Stimulated activated CD8-positive, alpha-beta memory T cell treated with anti-CD3 and anti-CD28 coated beads, Interleukin-7, amount 100 ng/mL, for 4 hours (primary cell): ENCODE measurements at places on chromosomes 3 and 15.
A peak's percentile ranks its signal among the peaks of the same experiment; 100 is the strongest.

- no peak for DNase-seq
Measured at GRCh38 chr3:11690863-11691766, 47.4 kb upstream of the VGLL4 start.

DNA sequence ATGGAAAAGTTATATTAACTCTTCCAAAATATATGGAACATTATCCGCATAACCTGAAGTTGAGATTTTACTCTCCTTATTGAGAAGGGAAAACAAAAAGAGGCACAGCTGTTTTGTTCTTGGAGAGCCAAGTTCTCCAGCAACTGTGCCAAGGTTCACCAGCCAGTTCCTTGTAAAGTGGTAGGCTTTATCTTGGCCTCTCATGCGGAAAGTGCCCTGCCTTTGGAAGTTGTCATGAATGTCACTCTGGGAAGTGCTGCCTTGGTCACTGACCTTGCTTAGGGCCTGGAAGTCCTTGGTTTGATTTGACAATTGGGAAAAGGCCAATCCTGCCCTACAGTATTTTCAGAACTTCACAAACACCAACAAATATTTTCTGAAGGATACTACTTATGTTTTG lies 44.2 kb upstream of the THRB start:
- no peak for DNase-seq

GRCh38 chr3:37214076-37214475 lies 39.7 kb upstream of the LRRFIP2 start:
- DNase-seq, result no peak

DNA sequence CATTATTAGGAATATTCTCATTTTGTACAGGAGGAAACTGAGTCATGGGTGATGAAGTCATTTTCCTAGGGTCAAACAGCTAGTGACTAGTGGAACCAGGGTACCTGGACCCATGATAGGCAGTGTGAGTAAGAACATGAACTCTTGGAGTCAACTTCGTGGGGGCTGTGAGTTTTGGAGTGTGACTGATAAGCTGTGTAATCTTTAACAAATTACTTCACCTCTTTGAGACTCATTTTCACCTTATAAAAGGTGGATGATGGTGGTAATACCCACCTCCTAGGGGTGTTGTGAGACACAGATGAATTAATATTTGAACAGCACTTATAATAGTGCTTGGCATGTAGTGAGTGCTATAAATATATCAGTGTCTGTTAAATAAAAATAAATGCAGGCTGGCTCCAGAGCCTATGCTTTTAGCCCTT lies 9.1 kb downstream of the SEMA6D start:
- DNase-seq, result no peak

DNA sequence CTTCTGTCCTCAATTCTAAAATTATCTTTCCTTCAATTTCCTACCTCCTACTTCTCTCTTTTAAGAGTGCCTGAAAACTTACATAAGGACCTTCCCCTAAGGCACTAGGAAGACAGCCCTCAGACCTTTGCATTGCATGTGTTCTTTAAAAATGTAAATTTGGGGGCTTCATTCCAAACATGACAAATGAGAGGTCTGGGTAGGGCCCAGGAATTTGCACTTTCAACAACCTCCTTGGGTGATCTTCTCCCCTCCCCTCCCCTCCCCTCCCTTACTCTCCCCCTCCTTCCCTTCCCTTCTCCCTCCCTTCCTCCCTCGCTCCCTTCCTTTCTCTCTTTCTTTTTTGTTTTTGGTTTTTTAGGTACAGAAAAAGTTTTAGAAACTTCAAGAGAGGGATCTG lies 18.7 kb downstream of the USF3 start:
- no peak for DNase-seq

GRCh38 chr15:31434588-31435260 lies 108.1 kb downstream of the KLF13 start:
- peak; percentile 78 for DNase-seq

GRCh38 chr3:127405791-127406190 lies 117.9 kb upstream of the PRR20G start:
- no peak for DNase-seq

DNA sequence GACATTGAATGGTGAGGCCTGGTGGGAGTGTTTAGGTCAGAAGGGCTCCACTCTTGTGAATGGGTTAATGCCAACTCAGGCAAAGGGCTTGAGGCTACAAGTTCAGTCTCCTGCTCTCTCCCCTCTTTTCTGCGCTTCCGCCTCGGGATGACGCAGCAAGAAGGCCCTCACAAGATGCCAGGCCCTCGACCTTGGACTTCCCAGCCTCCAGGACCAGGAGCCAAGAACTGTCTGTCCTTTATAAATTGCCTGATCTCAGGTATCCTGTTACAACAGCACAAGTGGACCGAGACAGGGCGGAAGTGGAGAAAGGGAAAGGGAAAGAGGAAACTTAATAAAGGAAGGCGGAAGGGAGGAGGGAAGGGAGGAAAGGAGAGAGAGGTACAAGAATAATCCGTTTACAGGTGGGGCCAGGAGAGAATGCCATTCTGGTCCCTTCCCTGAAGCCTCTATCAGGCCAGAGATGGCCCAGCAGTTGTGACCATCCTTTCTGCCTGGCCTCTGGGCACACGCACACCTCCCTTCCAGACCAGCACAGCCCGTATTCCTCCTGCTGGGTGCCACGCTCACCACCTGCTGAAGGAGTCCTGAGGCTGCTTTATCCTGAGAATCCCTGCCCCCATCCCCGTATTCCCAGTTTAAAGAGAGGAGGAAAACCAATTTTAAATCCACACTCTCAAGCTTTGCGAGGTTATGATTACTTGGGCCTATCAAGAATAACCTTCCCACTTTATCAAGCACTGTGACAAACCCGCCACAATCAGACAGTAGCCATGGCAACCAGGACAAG lies 64.2 kb downstream of the OXNAD1 start:
- no peak for DNase-seq

DNA sequence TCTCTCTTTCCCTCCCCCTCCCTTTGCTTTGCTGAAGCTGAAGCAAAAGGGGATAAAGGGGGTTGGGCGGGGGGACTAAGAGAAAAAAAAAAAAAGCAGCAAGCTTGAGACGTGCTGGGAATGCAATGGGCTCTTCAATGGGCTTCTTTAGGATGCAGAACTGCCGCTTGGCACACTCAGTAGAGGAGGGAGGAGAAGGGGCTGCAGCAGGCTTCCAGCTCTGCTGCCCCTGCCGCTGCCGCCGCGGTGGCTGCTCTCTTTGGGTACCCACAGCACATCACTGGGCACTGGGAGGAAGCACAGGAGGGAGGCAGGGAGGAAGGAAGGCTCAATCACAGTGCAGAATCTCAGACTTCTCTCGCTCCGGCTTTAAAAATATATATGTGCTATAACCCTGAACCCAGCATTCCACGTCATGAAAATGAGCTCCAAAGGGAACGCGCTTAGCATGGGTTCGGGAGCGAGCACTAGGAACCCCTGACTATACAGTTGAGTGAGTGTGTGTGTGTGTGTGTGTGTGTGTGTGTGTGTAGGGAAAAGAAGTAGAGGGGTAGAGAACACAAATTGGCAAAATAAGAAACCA lies 3.5 kb downstream of the SLITRK3 start:
- no peak for DNase-seq

DNA sequence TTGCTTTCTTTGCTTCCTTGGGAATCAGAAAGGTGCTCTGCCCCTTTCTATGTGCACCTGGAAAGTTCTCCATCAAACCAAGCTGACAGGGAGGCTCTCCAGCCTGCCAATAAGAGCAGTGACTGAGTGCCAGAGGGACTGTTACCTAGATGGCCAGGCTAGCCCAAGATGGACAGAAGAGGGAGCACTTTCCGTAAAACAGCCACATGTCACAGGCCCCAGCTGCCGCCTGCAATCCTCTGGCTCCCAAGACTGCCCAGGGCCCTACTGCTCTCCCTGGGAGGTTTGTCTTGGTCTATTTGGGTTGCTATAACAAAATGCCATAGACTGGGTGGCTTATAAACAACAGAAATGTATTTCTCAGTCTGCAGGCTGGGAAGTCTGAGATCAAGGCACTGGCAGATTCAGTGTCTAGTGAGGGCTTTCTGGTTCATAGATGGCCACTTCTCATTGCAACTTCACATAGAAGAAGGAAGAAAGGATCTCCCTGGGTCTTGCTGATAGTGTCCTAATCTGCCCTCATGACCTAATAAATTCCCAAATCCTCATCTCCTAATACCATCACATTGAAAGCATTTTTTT lies 72.3 kb downstream of the TAMM41 start:
- no peak for DNase-seq

DNA sequence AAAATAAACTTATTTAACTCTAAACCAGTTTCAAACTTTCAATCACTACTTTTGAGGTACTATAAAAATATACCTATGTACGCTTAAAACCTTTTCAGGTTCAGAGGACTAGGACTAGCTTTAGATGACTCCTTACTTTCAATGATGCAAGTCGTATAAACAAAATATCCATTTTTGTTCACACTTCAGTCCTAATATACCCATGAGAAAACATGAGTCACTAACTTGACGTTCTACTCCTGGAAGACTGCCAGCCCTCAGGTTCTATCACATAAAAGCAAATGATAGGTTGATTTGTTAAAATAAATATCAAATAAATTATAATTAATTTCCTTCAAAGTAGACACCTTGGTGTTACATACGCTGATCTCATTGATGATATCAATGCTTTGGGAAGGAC lies 10.6 kb upstream of the P3H2 start:
- DNase-seq, result no peak

GRCh38 chr3:73556520-73557372 lies 68.0 kb downstream of the PDZRN3 start:
- DNase-seq, result no peak

DNA sequence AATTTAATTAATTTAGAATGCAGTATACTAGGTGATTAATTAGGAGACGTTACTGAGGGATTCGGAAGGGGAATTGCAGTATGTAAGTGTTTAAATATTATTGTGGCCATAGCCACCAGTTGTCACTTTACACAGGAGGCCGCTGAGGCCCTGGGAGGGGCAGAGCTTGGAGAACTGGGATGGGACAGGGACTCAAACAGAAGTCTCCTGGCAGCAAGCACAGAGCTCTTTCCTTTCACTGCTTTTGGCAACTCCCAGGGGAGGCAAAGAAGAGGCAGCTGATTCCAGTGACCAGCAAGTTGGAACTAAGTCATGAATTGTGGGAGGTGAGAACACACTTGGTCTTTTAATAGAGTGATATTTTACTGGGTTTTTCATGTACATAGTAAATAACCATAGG lies 248.6 kb downstream of the RPLP1 start:
- DNase-seq, result no peak

DNA sequence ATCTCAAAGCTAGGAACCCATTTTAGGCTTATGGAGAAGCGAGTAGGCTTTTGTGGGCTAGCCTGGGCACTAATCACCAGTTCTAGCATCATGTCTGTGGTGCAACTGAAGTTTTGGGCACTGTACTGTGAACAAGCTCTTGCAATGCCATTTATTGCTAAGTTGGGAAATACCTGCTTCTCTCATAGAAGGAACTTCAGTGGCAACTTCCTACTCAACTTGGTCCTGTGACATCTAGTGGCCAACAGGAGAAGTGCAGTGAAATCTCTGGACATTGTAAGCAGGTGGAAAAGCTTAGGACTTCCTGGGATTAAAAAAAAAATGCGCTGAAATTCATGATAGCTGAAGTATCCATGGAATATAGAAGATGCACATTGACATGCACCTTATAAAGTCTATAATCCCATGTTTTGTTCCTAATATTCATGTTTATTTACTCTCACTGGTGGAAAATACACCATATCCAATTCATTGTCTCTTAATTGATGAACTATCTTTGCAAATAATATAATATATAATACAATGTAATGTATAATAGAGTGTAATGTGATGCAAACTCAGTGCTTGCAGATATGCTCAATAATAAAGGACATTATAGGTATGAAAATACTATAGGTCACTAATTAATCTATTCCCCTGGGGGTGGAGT lies 6.5 kb upstream of the ALDH1A3 start:
- no peak for DNase-seq

- DNase-seq, result no peak
Measured at GRCh38 chr3:151156618-151157216, 46.3 kb downstream of the GPR171 start.

GRCh38 chr3:127053979-127054378 lies 71.1 kb downstream of the PLXNA1 start:
- DNase-seq, result no peak

- DNase-seq, result no peak
Measured at GRCh38 chr15:74863239-74864056, 9.7 kb downstream of the SCAMP2 start.

- DNase-seq, result no peak
Measured at GRCh38 chr15:25789211-25789610, 73.9 kb downstream of the ATP10A start.

- DNase-seq, result no peak
Measured at GRCh38 chr15:59307165-59307537, 65.5 kb downstream of the MYO1E start.

- no peak for DNase-seq
Measured at GRCh38 chr3:139307601-139308555, 35.9 kb upstream of the MRPS22 start.

DNA sequence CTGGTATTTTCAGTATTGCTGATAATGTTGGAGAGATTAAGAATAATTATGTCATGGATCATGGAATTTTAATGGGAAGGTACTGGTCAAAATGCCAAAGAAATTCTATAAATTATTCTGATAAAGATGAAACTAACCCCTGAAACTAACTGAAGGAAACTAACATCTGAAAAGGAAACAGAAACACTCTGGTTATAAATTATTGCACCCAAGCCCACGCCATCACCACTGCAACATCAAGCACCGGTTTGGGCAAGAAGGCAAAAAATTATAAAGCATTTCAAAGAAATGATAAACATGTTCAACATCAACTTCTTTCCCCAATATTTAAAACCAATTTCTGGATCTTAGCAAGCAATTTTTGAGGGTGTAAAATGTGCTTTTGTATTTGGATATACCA lies 372.5 kb downstream of the TBC1D5 start:
- no peak for DNase-seq

DNA sequence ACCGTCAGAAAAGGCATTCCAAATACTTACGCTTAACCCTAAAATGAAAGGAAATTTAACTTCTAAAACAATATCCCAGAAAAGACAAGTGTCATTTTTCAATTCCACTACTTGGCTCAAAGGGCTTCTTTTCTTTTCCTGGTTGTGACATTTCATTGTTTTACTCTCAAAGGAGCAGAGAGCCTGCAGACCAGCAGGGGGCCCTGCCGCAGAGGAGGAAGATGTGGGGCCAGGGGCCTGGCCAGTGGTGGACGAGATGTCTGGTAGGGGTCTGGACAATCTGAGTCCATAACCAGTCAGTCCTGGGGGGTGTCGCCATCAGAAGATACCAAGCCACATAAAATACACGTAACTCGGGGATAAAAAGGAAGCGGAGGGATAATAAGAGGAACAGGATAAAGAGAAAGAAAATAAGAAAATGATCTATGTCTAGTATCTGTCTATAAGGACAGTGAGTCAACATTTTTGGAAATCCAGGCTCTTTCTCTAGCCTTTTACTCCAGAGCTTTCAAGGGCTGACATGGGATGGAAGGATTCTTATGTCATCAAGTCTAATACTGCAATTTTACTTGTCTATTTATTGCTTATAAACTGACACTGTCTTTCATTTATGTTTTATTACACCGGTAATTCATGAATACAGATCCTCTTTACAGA lies 54.2 kb upstream of the ARHGEF3 start:
- DNase-seq, result no peak

- DNase-seq, result no peak
Measured at GRCh38 chr3:188026191-188026968, 127.6 kb upstream of the LPP start.
